CD4-positive, alpha-beta T cell treated with Interferon gamma for 1 hour (primary cell): ENCODE measurements at places on chromosomes 16 and 17.
A peak's percentile ranks its signal among the peaks of the same experiment; 100 is the strongest.

DNA sequence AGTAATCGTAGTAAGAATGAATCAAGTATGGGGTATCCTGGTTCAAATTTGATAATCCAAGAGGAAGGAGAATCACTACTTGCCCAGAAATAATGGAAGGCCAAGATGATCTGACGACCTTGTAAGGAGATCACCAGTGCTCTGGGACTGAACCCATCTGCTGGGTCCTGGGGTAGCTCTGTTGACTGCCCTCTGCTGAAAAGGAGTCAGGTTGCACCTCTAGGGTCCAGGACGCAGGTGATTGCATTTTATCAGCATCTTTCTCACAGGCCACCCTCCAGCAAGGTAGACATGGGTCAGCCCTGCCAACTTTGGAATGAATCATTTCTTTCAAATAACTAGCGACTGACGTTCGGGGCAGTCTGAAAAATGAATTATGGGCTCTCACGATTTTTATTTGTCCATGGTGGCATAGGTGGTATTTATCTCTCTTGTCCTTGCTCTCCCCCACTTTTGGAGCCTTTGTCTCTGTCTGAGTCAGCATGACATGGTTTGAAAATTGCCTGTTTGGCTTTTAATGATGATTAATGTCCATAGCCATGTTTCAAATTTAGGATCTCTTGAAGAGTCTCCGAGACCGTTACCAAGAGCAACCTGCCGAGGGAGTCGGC is 163.7 kb downstream of the MSI2 start:
- DNase-seq, result no peak

DNA sequence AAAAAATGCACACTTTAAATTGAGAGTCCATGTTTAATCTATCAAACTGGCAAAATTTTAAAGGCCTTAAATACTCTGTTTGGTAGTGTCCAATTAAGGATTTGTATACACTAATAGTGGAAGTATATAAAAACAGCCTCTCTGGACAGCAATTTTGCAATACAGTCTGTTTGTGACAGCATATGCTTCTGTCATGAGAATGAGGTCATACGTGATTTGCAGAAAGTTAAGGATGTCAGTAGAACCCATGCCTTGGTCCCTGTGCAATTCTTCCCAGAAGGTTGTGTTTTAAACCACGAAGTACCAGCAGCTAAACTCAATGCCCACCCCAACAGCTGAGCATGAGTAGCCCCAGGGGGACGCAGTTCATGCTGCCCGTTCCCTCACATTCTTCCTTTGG is 78.4 kb downstream of the AIPL1 start:
- DNase-seq, result no peak

- DNase-seq, result no peak
These were observed 43.9 kb upstream of the ABCA3 start for GRCh38 chr16:2384426-2384825.

GRCh38 chr16:74264811-74265210 is 31.8 kb upstream of the PSMD7 start:
- no peak for DNase-seq

GRCh38 chr17:75124819-75125162 is 6.8 kb downstream of the NT5C start:
- DNase-seq, result no peak

- DNase-seq, result no peak
These were observed 5.1 kb downstream of the PRSS21 start for GRCh38 chr16:2822158-2822495.

- DNase-seq, result no peak
These were observed 25.8 kb upstream of the CACNA1H start for GRCh38 chr16:1127101-1127500.

GRCh38 chr16:85192238-85193114 is 80.2 kb upstream of the CIBAR2 start:
- DNase-seq, result no peak

GRCh38 chr17:7260651-7261378 is 1.5 kb downstream of the CLDN7 start:
- DNase-seq, result no peak

- DNase-seq, result no peak
These were observed 18.9 kb upstream of the HERPUD1 start for GRCh38 chr16:56912746-56913708.

DNA sequence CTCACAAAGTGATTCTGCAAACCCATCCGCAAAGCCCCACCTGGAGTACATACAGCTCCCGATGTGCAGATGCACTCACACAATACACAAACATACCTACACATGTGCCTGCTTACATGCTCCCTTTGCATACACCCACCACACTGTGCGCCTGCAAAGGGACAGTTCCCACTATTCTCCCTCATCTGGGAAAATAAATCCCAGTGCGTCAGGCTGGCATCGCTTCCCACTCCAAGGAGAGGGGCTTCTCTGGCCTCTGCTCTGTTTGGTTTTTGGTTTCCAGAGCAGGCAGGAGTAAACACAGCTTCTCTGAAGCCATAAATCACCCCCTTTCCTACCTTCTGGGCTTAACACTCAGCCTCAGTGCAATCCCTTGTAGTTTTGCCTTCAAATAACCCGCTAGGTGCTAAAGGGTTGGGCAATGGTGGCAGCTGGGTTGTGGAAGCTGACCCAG is 14.7 kb downstream of the HOXB4 start:
- DNase-seq, result no peak

- no peak for DNase-seq
These were observed 322.5 kb downstream of the C16orf95 start for GRCh38 chr16:86994651-86995171.

- no peak for DNase-seq
These were observed 103.1 kb upstream of the CHMP6 start for GRCh38 chr17:80888276-80889160.

GRCh38 chr17:75069783-75070182 is 18.0 kb upstream of the SLC16A5 start:
- no peak for DNase-seq

DNA sequence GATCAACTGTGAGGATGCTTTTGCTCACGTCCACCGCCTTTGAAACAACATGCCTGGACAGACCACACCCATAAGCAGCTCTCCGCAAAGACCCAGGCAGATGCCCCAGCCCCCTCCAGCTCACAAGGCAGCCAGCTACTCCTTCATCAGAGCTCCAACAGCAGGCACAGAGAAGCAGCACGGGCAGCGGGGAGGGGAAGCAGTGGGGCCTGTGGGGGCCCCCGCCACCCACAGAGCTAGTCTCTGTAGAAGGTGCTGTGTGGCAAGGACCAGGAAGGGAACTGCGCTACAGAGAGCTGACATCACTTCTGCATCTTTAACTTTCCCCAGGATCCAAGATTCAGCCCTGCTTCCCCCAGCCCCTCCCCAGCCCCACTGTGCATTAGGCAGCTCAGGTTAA is 10.0 kb upstream of the SCNN1G start:
- DNase-seq, result no peak

DNA sequence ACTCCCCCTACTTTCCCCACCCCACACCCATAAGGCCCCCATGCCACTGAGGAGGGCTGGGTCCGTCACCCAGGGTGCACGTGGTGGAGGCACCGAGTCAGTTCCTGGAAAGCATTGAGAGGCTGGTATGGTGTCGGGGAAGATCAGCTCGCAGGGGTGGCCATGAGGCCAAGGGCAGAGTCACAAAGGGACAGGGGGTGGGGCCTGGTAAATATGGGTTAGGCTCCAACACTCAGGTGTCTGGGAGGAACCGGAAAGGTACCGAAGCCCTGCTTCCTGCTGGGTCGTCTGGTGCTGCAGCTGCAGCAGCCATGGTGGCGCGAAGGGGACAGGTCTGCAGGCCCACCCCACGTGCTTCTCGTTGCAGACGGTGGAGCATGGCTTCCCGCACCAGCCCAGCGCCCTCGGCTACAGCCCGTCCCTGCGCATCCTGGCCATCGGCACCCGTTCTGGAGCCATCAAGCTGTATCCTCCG is 30.2 kb downstream of the LLGL2 start:
- no peak for DNase-seq

GRCh38 chr17:37221865-37222264 is 153.9 kb upstream of the C17orf78 start:
- DNase-seq, result no peak

DNA sequence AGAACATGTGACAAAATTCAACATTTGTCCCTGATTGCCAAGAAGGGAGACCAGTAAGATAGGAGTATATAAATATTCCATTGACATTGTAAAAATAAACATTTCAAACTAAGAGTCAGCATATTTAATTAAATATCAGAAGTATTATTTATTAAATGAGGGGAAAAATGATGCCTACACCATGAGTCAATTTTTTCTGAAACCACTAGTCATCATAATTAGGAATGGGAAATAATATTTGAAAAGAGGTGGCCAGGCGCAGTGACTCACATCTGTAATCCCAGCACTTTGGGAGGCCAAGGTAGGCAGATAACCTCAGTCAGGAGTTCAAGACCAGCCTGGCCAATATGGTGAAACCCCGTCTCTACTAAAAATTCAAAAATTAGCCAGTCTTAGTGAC is 2.1 kb downstream of the CMTM1 start:
- DNase-seq, result no peak

DNA sequence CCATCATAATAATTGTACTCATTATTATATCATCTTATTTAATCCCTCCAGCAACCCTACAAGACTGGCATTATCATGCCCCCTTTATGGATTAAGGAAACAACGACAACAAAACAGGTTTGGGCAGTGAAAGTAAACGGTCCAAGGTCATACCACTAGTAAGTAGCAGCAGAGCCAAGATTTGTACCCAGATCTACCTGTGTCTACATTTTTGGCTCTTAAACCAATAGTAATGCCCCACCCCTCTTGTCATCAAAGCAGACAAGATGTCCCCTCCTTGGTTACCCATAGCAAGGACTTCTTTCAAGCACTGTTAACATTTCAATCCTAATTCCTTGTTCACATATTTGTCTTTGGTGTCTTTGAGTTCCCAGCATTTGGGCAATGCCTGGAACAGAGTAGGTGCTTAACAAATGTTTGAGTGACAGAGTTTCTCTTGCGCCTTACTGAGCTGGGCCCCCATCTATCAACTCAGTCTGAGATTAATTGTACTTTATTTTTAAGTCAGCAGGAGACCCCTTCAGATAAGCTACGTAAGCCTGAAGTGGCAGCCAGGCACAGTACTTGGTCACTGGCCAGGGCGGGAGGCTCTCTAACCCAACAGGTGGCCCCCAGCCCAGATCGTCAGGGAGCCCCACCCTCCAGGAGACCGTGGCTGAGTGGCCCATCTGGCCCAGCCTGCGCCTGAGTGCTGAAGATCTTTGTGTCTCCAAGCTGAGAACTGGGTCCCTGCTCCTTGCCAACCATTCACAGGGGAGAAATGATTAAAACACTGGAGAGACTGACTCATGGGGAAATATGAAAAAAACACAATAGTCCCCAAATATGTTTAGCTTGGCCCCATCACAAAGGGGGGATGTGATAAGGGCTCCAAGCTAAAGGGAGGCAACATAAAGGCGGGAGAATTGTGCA is 75.8 kb downstream of the AXIN2 start:
- DNase-seq, result no peak

DNA sequence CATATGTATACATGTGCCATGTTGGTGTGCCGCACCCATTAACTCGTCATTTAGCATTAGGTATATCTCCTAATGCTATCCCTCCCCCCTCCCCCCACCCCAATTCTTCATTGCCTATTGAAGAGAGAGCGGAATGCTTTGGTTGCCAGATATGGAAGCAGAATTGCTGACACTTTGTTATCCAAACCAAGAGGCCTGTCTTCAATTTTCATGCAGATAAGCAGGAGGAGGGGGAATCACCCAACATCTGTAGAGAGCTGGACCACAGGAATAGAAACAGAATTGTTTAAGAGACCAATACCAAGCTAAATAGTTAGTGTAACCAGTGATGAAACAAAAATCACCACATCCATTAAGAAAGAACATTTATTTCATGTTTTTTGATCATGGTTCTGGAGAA is 7.1 kb downstream of the ASPA start:
- DNase-seq, result no peak

- DNase-seq, result no peak
These were observed 1.3 kb downstream of the METRN start for GRCh38 chr16:716200-716568.

GRCh38 chr17:66855204-66855603 is 20.3 kb downstream of the CACNG5 start:
- DNase-seq, result no peak

- DNase-seq, result no peak
These were observed 4.6 kb downstream of the CFAP20 start for GRCh38 chr16:58124601-58124915.

GRCh38 chr17:16428098-16428882 is 12.9 kb downstream of the TRPV2 start:
- DNase-seq, result no peak

DNA sequence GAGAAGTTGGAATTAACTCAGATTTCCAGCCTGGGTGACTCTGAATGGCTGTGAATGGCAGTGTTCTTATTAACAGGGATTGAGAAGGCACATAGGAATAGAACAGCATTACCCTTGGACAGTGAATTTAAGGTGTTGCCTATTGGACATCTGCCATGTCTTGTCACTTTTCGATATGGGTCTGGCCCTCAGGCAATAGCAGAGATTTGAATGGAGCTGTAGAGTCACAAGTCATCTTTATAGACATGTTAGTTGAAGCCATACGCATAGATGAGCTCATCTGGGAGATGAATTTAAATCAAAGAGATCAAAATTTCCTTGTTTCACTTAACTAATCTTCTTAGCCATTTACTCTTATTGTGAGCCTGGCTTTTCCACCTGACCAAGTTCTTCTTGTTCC is 14.9 kb upstream of the DHRS11 start:
- no peak for DNase-seq

- no peak for DNase-seq
These were observed 3.8 kb downstream of the EVPLL start for GRCh38 chr17:18381158-18381952.

- no peak for DNase-seq
These were observed 440.2 kb downstream of the KCNJ2 start for GRCh38 chr17:70609566-70609965.

DNA sequence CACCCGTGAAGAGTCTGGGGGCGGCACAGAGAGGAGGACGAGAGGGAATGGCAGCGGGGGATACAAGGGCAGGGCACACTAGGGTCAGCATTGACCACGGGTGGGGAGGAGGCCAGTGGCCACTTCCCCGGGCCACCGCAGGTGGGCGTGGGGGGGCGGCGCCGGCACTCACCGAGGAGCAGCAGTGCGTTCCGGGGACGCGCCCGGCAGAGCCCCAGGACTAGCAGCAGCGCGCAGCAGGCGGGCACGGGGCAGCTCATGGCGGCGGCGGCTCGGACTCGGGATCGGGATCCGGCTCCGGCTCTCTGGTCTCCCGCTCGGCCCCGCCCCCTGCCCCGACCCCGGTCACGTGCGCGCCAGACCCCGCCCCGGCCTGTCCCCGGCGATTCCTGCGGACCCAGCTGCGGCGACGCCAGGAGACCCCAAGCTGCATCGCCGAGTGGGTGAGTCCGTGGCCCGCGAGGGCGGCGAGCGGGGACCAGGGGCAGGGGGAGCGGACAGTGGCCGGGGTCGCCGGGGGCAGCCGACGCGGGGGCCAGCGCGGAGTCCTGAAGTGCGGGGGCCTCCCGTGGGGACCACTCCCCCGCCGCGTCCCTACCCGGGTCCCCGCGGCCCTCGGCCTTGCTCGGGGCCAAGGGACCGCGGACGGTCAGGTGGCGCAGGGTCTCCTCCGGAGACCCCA is at the start of the genes SGSH and SLC26A11:
Gene SGSH (minus strand): TSS at position 280 of the 682 bp plus-strand sequence. CDS start 20 bp downstream, at position 260.
Gene SLC26A11 (plus strand): TSS at position 374 of the 682 bp plus-strand sequence. CDS start 1,134 bp downstream, outside the sequence.
- peak; percentile 54 for DNase-seq

- DNase-seq, result no peak
These were observed 219.9 kb downstream of the ENGASE start for GRCh38 chr17:79294459-79295071.

GRCh38 chr16:4123616-4124300 is 7.5 kb upstream of the ADCY9 start:
- DNase-seq, result no peak

- DNase-seq, result no peak
These were observed 88.0 kb downstream of the RAB11FIP4 start for GRCh38 chr17:31479524-31479923.

- no peak for DNase-seq
These were observed 23.3 kb downstream of the NOS2 start for GRCh38 chr17:27776882-27777624.
